Thoracic aorta (tissue), 2 donors: ENCODE measurements at places on chromosomes 1 and 21. TPM values are rescaled to one million over a fixed set of nuclear protein-coding genes. Genes with fewer than 3 reads are reported as not detected.

GRCh38 chr21:16287046-16287445 is 557.3 kb downstream of the USP25 start:
- no peak overlapping the region for H3K27ac ChIP-seq
- no peak for DNase-seq
- H3K27me3 ChIP-seq = no peaks in the 10 kb centered on the region
- H3K36me3 ChIP-seq = no peaks in the 10 kb centered on the region
- H3K4me3 ChIP-seq = no peak overlapping the region

DNA sequence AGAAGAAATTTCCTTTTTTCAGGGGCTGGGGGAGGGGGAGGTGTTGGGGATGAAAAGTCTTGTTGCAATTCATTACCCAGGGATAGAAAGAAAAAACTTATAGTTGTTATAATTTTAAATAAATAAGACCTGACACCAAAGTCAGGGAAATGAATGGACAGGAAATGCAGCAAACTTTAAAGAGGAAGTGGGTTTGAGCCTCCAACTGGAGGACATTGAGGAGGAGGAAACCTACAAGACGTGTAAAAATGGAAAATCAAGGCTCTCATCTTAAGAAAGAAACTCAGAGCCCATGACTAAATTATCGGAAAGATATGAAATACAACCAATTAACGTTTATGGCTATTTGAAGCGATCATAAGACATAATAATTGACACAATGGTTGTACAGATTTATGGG is 54.4 kb downstream of the NIBAN1 start:
- peaks cover 8% of the 10 kb centered on the region for H3K4me1 ChIP-seq
- no peak for DNase-seq
- no peak overlapping the region for H3K27ac ChIP-seq
- no peak overlapping the region for H3K4me3 ChIP-seq
- no peaks in the 10 kb centered on the region for H3K27me3 ChIP-seq
- H3K36me3 ChIP-seq = no peaks in the 10 kb centered on the region

GRCh38 chr1:41469706-41470105 is 14.8 kb downstream of the EDN2 start:
- DNase-seq = no peak
- no peaks in the 10 kb centered on the region for H3K27me3 ChIP-seq
- H3K27ac ChIP-seq = no peak overlapping the region
- no peaks in the 10 kb centered on the region for H3K36me3 ChIP-seq
- H3K4me3 ChIP-seq = no peak overlapping the region
- peaks cover 4% of the 10 kb centered on the region for H3K4me1 ChIP-seq

The ALDH4A1 gene
- total RNA-seq = 9.6 TPM

The ATP6V0B gene
- 136 TPM for total RNA-seq
